ENCODE measurements at places on chromosomes 3 and 15.

DNA sequence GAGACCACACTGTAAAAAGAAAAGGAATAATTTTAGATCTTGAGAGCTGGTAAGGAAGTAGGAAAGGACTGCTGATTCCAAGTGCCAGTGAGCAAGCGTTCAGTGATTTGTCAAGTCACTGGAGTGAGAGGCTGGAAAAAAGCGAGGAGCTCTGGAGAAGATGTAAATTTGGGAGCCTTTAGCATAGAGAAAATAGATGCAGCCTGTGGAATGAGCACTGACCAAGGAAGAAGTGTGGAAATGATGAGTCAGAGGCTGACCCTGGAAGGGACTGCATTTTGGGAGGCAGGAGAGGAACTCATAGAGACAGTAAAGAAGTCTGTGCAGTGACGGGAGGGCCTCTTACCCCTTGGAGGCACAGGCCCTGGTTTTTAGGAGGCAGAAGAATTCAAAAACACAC, 17.1 kb upstream of the ABTB1 start:
- no peak for DNase-seq

GRCh38 chr3:5339967-5340535, 152.5 kb downstream of the EDEM1 start:
- no peak for DNase-seq

DNA sequence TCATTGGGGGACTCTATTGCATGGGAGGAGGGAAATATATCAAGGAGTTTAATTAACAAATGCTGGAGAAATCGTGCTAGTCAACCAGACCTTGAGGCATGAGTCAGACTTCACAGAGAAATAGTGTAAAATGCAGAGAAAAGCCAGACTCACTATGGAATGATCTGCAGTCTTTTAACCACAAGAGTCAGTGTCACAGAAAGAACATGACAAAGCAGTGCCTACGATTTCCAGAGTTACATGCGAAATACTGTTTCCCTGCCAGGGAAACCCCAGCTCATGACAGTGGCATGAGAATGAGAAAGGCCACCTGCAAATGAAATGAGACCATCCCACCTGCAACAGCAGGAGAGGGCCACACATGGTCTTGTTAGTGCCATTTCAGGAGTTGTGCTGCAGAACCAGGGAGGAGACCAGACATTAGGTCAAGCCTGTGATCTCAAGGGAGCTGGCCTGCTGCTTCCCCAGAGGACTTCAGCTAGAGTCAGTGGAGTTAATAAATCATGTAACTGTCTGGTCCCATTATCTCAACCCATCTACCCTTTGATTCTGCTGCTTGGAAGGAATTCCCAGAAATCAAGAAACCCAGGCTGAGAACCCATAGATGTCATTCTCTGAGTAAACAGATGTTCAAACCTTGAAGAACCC, 79.0 kb downstream of the ERC2 start:
- DNase-seq: no peak

GRCh38 chr3:119937229-119937628, 155.3 kb downstream of the NR1I2 start:
- DNase-seq: peak; percentile 1

- no peak for DNase-seq
These were observed 10.7 kb downstream of the VPS8 start for GRCh38 chr3:184822654-184823053.

GRCh38 chr15:78730955-78731354, 80.3 kb downstream of the ADAMTS7 start:
- no peak for DNase-seq

DNA sequence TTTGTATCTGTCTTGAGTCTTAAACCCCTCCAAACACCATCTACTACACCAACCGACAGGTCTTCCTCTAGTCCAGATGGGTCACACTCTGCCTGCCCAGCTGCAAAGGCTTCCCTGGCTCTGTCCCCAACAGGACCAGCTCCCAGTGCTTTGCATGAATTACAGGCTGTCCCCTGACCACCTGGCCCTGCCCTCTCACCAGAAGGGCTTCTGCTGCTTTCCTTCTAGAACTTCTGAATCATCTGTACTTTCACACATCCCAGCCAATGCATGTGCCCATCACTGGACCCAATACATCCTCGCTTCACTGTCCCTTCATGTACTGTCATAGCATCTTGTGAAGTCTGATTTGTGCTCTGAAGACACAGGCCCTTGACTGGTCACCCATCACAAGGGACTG, 53.6 kb downstream of the HOMER2 start:
- no peak for DNase-seq

DNA sequence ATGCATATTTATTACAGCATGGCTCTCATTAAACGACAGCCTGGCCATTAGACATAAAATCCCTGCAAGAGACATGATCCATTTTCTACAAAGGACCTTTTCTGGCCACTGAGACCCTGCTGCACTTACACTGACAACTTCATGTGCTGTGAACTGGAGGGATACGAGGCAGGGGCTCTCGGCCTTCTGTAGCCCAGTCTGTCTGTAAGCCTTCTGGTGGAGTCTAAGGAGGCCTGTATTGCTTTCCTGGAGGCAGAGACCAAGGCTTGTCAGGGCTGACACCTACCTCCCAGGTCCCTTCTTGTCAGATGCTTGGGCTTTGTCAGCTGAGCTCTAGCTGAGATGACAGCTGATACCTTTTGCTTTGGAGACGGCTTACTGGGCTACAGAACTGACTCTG, 776.9 kb upstream of the ARPP21 start:
- DNase-seq: no peak

DNA sequence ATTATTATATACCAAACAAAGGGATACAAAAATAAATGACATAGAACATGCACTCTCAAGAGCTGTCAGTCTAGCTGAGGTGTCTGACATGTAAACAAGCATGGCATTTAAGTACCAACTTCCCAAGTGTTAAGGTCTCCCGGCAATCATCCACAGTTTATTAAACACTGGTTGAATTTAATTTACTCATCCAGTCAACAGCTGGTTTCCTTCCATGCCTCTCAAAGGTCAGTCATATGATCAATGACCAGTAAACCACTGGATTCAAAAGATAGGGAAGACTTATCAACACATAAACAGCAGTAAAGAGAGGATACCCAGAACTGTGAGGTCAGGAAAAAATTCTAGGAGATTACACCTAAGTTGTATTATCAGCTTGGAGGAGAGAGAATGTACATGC, 80.4 kb downstream of the ADAM10 start:
- DNase-seq: no peak

GRCh38 chr3:100893590-100893989, 99.6 kb downstream of the ABI3BP start:
- no peak for DNase-seq

- DNase-seq: no peak
These were observed 113.4 kb downstream of the CD47 start for GRCh38 chr3:107977221-107978130.

DNA sequence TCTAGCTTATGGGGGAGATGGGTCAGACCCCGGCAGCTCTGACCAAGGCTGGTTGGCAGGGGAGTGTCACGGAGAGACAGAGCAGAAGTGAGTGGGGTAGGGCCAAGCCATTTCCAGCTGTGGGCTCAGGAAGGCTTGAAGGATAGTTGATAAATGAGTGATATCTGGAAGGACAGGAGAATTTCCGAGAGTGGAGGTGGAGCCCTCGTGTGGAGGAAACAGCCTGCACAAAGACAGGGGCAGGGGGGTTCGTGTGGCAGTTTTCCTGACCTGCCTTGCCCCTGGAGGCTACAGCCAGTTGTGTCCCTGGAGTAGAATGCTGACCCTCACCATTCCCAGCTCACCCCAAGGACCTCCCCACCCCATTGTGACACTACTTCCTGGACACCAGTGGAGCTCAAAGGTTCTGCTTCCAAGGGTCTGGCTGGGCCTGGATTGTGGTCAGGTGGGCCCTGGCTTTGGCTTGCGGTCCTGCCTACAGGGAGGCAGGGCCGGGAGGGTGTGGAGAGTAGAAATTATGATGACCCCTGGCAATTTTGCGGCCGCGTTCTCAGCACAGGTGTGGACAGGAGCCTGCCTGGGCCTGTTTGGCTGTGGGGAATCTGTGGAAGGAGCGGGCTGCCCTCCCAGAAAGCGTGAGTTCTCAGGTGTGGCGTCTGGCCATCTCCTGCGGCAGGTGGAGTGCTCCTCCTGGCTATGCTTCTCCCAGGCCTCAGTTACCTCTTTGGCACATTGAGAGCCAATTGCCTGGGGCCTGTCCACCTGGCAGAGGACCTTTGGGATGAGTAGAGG, at the start of gene SLC22A14:
TSS of gene SLC22A14 (plus strand) at position 400 of the 792 bp plus-strand sequence. CDS start 23,733 bp downstream, outside the sequence.
- no peak for DNase-seq

GRCh38 chr3:46215810-46216414, 7.8 kb upstream of the CCR1 start:
- no peak for DNase-seq

DNA sequence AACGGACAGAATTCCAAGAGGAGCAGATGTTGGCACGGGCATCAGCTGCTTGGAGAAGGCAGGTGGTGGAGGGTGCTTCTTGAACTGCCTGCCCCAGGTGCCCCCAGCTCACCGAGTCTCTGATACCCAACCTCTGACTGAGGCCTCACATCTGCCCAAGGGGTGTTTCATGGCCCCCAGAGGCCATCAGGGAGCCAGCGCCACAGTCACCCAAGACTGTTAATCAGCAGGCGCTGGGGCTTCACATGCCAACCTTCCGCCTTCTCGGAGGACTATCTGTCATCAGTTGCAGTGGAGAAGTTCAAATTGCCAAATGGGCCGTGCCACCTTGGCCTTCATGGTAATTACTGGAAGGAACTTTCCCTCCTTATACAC, 61.9 kb upstream of the SLC6A1 start:
- no peak for DNase-seq

DNA sequence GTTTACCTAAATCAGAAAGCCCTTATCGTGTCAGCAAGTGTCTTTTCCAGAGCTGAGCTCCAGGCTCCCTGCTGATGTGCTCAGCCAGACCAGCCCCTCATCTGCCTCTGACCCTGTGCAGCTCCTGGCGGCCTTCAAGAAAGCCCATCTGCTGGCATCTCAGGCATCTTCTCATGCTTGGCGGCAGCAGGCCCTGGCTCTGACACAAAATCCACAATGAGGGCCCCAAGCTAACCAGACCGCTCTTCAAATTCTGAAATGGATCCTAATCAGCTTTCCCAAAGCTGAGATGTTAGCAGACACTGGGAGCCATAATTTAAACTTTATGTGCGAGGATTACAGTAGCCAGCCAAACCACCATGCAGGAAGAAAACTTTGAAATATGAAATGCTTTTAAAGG, 50.8 kb upstream of the CTDSPL start:
- DNase-seq: no peak

GRCh38 chr3:38455639-38456430, 2.1 kb downstream of the ACVR2B start:
- DNase-seq: no peak
